Aortic smooth muscle cell (primary cell): ENCODE measurements at places on chromosomes 3 and 15. TPM values are rescaled to one million over a fixed set of nuclear protein-coding genes. Genes with fewer than 3 reads are reported as not detected.

Gene CFAP20DC
- 1.1 and 1.5 TPM in 2 replicates for total RNA-seq

Gene TMEM115
- total RNA-seq = 30.1 and 32.0 TPM in 2 replicates

Gene GOLGA8O
- 1.6 and 3.2 TPM in 2 replicates for total RNA-seq

Gene WWTR1
- 134 and 160 TPM in 2 replicates for total RNA-seq

Gene MGLL
- total RNA-seq = 6.6 and 18.4 TPM in 2 replicates

Gene ESYT3
- 0.12 and 0.26 TPM in 2 replicates for total RNA-seq

Gene LXN
- 157 and 377 TPM in 2 replicates for total RNA-seq

Gene PCSK6
- 0.19 and 0.66 TPM in 2 replicates for total RNA-seq

Gene FBXL2
- 8.2 and 12.9 TPM in 2 replicates for total RNA-seq

Gene TMIE
- 0.06 and 0.13 TPM in 2 replicates for total RNA-seq

Gene GPR87
- total RNA-seq = not detected in 2 replicates

Gene ARPP19
- 78.7 and 82.3 TPM in 2 replicates for total RNA-seq

Gene SPRED1
- 64.2 and 71.7 TPM in 2 replicates for total RNA-seq

Gene NR1I2
- total RNA-seq = under 0.01 and 0.06 TPM in 2 replicates

Gene CYP1A2
- not detected in 2 replicates for total RNA-seq

Gene COL6A5
- not detected in 2 replicates for total RNA-seq

Gene POLQ
- total RNA-seq = 5.3 and 7.0 TPM in 2 replicates

Gene ZKSCAN7
- 5.2 and 5.7 TPM in 2 replicates for total RNA-seq

Gene NOX5
- total RNA-seq = 0.13 and 0.19 TPM in 2 replicates

Gene P2RY12
- 0.13 TPM in 1 of 2 replicates, not detected in the other for total RNA-seq

Gene STOML1
- total RNA-seq = 22.4 and 24.7 TPM in 2 replicates

Gene SLC12A1
- total RNA-seq = not detected in 2 replicates

Gene CCR3
- not detected in 2 replicates for total RNA-seq

Gene IL1RAP
- total RNA-seq = 16.8 and 19.0 TPM in 2 replicates

Gene HES1
- 7.0 and 15.7 TPM in 2 replicates for total RNA-seq

Gene LMCD1
- total RNA-seq = 21.3 and 61.6 TPM in 2 replicates

Gene GCHFR
- 2.4 and 3.2 TPM in 2 replicates for total RNA-seq

Gene ZPLD1
- 0.19 and 0.26 TPM in 2 replicates for total RNA-seq

Gene KBTBD8
- 22.3 and 38.1 TPM in 2 replicates for total RNA-seq

Gene USF3
- total RNA-seq = 3.8 and 5.3 TPM in 2 replicates

Gene GREM1
- under 0.01 TPM in 2 replicates for total RNA-seq

Gene IQCF2
- total RNA-seq = not detected in 2 replicates

Gene ACVR2B
- total RNA-seq = 1.6 and 2.4 TPM in 2 replicates

Gene AHSG
- total RNA-seq = not detected in 2 replicates

Gene LYZL4
- not detected in 2 replicates for total RNA-seq

Gene CADPS
- 0.25 and 0.40 TPM in 2 replicates for total RNA-seq
